ENCODE measurements at places on chromosomes 6 and 20. TPM values are rescaled to one million over a fixed set of nuclear protein-coding genes. Genes with fewer than 3 reads are reported as not detected.

The RNF39 gene
- total RNA-seq = not detected

The CBLN4 gene
- not detected for total RNA-seq

The PACRG gene
- total RNA-seq = not detected

The MRAP2 gene
- total RNA-seq = not detected

The DTD1 gene
- 47.8 TPM for total RNA-seq

The MYCT1 gene
- total RNA-seq = 2.9 TPM

The PLG gene
- total RNA-seq = 2.3 TPM

The TXNDC5 gene
- total RNA-seq = 312 TPM

The DEFB116 gene
- not detected for total RNA-seq
